Renal cortical epithelial cell (primary cell): ENCODE measurements at places on chromosomes 2 and 18. TPM values are rescaled to one million over a fixed set of nuclear protein-coding genes. Genes with fewer than 3 reads are reported as not detected.
A peak's percentile ranks its signal among the peaks of the same experiment; 100 is the strongest.

OTX1 gene
- 0.20 TPM in 1 of 2 replicates, not detected in the other for total RNA-seq

TBC1D8 gene
- total RNA-seq, result 12.3 and 22.8 TPM in 2 replicates

NT5C1B gene
- not detected in 2 replicates for total RNA-seq

FBXO36 gene
- total RNA-seq, result 4.2 and 8.0 TPM in 2 replicates

PTPRN gene
- total RNA-seq, result 0.35 and 0.52 TPM in 2 replicates

GRCh38 chr2:220279840-220280239, 652.4 kb downstream of the SLC4A3 start:
- DNase-seq, result peak; percentile 22

DNA sequence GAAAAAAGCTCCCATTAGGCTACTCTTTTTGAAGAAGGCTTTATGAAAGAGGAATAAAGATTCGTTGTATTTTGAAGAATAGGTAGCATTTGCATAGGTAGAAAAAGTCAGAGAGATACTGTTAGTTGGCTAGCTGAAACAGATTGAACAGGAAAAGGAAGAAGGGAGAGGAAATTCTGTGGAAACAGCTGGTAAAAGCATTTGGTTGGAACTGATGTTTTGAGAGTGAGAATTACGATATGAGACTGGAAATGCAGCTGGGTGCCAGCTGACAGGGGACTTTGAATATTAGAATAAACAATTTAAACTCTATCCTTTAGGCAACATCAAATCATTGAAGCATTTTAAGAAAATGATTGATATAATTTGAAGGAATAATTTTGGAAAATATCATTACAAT, 96.7 kb upstream of the CNTNAP5 start:
- no peak for DNase-seq

DNA sequence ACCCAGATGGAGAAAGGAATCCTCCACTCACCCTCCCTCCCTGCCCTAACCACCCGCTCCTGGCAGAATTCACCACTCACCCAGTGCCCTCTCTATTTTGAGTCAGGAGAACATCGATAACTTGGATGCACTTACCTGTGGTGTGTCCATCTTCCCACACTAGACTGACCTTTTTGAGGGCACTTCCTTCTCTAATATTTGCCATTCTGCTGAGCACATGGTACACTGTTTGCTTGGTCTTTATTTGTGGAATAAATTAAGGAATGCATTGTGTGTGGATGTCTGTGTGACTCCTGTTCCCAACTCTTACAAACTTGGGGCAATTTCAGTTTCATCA, 133.7 kb downstream of the ACKR3 start:
- no peak for DNase-seq

DNA sequence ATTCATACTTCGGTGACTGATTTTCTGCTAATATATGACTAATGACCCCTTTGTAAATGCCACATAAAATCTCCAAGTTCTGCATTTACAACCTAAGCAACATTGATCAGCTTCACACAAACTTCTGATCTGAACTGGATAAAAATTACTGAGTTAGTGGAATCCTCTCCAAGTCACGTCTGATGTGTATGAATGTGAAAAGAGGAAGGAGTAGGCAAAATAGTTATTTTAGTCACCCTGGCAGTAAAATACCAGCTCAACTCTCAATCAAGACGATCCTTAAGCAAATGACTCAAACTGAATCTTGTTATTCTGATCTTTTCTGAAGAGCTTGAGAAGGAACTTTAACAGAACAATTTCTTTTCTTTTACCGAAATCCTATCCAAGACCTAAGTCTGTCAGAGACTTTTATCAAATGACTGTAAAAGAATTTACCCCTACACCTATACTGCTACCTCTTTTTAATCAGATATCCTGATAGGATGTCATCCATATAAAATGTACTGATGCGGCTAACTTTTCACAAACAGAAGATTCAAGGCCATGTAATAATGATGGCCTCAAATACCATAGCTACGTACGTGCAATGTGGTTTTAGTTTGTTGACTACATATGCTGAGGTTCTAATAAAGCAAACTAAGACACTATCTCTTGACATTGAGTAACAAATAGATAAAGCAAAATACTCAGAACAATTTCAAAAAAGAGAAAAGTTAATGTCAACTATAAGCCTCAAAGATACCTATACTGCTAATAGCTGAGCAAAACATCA, 23.7 kb downstream of the CUL3 start:
- no peak for DNase-seq

DNA sequence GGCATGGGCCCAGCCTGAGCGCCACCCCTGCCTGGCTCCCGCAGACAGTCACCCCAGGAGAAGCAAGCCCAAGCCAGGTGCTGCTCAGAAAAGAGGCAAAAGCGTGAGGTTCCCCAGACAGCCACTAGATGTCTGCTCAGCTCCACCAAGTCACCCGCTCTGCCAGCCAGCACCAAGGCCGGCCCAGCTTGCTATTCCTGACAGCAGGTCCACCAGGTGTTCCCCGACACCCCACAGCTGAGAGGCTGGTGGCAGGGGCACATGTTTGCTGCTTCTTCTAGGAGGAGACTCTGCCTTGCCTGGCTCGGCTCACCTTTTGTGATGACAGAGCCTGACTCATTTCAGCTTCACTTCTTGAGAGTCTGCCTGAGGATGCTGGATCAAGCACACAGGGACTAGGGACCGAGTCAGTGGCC, 206.7 kb downstream of the MGAT5 start:
- DNase-seq, result peak; percentile 58

DNA sequence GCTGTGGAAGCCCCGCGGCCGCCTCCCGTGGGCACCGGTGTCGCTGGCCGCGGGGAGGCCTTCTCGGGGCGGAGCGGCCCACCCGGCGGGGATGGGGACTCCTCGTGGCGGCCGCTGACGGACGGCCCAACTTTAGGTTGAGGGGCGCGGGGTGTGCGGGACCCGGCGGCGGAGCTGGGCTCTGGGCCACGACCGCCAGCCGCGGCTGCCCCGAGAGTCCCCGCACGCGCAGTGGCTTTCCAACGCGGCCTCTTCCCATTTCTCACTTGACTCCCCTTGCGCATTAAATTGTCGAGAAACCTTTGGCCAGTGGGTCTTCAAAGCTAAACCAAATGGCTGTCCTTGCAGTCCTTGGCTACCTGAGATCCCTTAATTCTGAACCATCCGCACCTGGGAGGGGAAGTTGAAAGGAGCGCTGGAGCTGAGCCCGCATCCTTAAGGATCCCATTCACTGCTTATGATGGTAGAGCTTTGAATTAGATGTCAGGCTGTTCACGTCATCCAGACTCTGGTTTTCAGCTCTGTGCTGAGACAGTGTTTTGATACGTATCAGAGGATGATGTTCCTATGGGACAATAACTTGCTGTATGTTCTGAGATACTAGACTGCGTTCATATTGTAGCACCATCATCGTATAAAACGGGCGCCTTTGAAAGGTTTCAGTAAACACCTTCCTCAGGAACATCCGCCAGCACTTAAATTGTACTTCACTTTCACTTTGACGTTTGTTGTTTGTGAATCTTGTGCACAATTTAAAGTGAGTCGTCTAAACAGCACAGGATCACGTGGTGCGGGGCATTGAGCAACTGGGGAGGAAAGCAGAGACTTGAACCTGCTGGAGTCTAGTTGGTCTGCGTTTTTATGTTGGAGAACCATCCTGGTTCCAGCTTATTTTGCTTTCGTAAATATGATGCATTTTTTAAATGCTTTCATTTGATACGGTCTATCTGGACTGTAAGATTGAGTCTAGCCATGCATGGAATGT, 874 bp downstream of the CLIP4 start:
- peak; percentile 89 for DNase-seq

DNA sequence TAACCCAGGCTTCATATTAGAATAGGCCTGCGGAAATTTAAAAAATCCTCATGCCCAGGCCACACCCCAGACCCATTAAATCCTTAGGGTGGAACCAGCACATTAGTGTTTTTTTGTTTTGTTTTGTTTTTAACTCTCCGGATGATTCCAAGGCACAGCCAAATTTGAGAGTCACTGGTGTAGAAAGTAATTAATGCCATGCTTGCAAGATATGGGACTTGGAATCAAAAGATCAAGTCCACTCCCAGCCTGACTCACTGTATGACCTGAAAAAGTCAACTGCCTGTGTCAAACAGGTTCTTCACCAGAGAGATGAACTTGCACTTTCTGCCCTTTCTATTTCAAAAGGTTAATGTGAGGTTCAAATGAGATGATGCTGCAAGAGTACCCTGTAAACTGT, 310.3 kb upstream of the LYPD1 start:
- peak; percentile 43 for DNase-seq
